ENCODE measurements at places on chromosomes 11 and 22.

DNA sequence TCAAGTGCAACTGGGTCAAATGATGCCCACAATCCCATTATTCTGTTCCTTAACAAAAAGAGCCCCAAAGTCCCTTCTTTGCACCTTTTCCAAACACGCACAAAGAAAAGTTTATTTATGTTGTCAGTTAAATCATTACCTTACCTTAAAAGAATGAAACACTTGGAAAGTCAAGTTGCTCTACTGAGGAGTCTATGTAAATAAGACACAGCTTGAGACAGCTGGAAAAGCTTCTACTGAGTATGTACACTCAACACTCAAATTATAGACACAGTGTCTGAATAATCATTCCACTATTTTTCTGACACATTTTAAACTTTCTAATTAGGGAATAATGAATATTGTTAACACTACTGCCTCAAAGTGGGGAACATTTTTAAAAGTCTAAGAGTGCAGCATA, 21.6 kb upstream of the PHLDA2 start:
- no peak for DNase-seq

- no peak for DNase-seq
These were observed 22.4 kb downstream of the RPL3 start for GRCh38 chr22:39296981-39297489.

GRCh38 chr11:8566613-8567210, 27.3 kb downstream of the STK33 start:
- DNase-seq = no peak

GRCh38 chr11:79363256-79363655, 77.6 kb downstream of the TENM4 start:
- DNase-seq = no peak

GRCh38 chr11:29318134-29318845, 698.5 kb downstream of the KCNA4 start:
- no peak for DNase-seq

DNA sequence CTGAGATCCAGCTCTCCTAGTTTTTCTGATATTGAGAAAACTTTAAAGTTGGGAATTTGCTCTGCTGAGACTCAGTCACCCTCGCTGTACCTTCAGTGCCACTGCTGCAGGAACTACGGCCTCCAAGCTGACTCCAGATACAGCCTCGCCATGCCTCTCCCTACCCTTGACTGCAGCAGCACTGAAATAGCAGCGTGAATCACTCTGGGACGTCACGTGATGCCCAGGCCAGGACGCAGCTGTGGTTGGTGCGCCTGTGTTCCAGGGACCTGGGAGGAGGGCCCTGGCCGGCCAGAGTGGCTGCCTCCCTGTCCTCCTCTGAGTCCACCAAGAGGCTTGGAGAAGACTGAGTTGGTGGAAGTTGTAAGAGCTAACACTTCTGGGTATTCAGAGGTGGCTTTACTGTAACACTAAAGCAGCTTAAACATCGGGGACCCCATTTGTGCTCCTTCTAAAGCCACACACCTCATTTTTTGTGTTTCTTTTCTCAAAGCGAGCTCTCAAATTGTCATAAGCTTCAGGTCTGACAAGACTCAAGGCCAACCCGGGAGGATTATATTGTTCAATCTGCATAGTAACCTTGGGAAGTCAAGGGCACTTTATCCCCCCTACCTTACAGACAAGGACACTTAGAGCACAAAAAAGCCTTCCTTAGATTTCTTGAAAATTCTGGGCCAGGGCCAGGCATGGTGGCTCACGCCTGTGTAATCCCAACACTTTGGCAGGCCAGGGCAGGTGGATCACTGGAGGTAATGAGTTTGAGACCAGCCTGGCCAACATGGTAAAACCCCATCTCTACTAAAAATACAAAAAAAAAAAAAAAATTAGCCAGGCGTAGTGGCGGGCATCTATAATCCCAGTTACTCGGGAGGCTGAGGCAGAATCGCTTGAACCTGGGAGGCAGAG, 4.2 kb upstream of the STIP1 start:
- DNase-seq = no peak

GRCh38 chr11:85698195-85698594, 12.2 kb upstream of the CCDC89 start:
- no peak for DNase-seq

DNA sequence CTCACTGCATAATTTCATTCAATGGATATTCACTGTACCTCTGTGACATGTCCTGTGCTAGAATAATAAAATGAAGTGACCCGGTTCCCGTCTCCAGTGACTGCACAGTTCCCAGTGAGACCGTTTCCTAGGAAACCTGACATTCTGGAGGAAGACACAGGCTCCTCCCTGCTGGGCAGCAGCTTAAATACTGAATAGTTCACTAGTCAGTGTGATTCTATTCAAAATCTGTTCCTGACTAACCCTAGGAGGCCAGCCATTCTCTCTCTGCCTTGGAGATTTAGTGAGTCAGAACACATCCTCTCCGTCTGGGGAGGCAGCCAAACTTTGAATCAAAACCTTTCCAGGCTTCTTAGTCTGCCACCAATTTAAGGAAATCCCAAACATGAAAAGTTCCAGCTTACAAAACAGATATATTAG, 11.3 kb downstream of the TRIM66 start:
- DNase-seq = no peak

DNA sequence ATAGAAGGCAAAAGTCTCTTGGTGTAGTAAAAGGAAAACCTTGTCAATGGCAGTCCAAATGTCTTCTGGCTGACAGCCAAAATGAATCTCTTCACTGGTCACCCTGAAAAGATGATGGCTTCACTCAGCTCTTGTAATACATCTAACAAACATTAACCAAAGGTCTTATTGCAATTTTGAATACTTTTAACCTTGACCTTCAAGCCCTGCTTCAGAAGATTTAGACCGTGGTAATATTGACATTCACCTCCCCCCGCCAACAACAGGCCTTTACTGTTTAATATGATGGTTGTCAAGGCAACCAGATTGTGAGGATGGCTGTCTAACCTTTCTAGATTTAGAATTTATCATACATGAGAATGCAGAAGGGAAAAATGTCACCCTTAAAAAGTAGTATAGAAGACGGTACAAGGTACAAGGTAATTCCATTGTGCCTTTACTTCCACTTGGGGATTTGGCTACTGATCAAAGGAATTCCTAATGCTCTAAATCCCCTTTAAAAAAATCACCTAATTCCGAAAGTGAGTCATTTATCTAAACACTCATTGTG, 342.3 kb downstream of the LARGE1 start:
- no peak for DNase-seq

DNA sequence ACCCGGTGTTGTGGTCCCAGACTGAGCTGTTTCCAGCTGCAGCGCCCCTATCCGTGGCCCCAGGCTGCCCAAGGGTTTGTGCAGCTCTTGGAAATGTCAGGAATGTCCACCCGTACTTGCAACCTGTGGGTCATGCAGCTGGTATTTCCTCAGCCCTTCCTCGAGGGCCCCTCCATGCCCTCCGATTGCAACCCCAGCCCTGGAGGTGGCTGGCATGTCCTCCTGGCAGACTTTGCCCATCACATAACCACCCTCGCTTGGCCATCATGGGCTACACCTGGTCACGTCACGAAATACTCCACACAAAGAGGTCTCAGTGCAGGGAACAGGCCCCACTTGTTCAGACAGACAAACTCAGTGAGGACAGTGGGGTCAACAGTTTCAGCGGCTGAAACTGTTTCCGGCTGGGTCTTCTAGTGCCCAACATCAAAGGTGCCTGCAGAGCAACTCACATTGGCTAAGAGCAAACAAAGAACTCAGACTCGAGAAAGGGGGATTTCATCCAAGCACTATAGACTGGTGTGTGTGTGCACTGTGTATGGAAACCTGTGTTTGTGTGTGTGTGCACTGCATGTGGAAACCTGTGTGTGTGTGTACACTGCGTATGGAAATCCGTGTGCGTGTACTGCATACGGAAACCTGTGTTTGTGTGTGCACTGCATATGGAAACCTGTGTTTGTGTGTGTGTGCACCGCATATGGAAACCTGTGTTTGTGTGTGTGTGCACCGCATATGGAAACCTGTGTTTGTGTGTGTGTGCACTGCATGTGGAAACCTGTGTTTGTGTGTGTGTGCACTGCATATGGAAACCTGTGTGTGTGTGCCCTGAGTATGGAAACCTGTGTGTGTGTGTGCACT, 72.8 kb upstream of the CCND1 start:
- DNase-seq = no peak

GRCh38 chr11:120749395-120749794, 237.8 kb downstream of the GRIK4 start:
- DNase-seq = no peak

- no peak for DNase-seq
These were observed 120.9 kb downstream of the ME3 start for GRCh38 chr11:86551288-86552092.

DNA sequence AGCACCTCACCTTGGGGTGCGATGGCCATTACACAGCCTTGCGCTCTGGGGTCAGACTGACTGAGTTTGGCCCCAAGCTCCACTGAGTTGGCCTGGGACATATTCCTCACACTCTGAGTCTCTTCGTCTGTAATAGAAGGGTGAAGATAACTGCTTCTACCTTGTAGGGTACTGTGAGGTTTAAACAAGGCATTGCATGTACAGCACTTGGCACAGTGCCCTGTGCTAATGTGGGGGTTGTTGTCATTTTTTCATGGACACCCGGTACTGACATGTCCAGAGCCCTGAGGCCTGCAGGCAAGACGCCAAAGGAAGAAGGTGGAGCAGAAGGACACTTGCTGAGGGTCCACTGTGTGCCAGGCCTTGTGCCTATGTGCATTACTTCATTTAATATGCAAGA, 50.7 kb downstream of the OTOG start:
- DNase-seq = no peak

- DNase-seq = no peak
These were observed 5.3 kb downstream of the RNH1 start for GRCh38 chr11:501683-502287.

DNA sequence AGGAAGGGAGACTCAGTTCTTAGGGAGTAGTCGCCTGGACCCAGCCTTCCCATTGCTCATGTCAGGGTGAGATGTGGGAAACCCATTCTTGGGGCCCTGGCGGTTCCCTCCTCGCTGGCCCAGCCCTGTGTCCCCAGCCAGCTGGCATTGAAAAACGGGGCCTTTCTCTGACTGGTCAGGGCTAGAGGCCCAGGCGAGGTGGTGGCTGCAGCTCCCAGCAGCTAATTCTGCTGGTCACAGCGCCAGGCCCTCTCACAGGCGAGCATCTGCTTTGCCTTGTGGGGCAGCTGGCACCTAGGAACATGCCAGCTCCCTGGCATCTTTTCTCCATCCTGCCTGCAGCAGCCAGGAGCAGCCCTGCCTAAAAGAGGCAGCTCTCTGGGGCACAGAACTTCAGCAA, 20.1 kb downstream of the TSPAN18 start:
- no peak for DNase-seq

GRCh38 chr11:1553808-1554594, 18.1 kb downstream of the DUSP8 start:
- no peak for DNase-seq

DNA sequence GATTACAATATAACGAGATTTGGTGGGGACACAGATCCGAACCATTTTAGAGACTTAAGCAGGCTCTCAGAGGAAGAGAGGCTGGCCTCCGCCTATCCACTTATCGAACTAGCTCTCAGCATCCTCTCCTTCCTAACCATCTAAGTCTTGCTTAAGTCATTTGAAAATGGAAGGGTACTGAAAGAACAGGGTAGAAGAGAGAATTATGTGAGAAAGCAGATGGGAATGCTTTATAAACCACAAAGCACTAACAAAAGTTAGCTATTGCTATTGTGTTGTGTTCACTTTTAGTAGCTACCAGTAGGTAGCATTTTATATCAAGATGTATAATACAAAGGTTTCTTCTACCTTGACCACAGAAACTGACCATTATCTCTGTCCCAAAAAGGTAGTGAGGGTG, 153.4 kb upstream of the CADM1 start:
- no peak for DNase-seq

- DNase-seq = no peak
These were observed 89.2 kb downstream of the PLEKHA7 start for GRCh38 chr11:16924826-16925560.

GRCh38 chr22:46742576-46743221, 4.6 kb upstream of the CERK start:
- no peak for DNase-seq

GRCh38 chr22:31639436-31640039, 22.5 kb downstream of the PISD start:
- DNase-seq = no peak

DNA sequence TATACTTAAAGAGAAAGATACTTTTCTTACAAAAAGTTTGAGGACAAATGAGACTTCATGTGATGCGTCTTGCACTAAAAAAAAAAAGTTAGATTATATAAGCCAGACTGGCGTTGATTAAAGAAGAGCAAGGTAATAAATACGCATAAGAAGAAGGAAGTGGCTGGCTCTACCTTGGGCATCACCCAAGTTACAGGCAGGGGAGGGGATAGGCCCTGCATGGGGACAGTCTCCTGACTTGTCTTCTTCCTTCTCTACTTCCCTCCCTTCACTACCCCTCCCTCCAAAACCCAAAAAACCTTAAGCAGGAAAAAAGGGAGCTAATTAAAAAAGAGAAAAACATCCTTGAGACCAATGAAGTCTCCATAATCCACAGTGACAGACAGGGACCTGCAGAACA, 22.3 kb upstream of the TMA7B start:
- DNase-seq = no peak

DNA sequence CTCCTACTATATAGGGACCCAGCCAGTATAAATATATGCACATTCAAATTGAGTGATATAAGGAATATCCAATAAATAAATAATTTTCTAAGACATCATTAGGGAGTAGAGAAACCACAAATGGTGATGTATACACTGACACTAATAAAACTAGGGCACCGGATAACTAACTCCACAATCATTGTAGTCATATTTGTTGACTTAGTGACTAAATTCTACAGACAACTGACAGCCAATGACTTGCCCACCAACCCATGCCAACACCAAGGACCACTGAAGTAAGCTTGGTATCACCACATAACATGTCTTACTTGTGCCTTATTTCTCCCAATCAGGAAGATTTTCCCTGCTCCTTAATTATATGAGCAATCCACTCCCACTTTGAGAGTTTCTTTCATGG, 139.6 kb upstream of the TRPC6 start:
- DNase-seq = no peak

- no peak for DNase-seq
These were observed at the start of gene PANX3 for GRCh38 chr11:124611064-124611463. Gene PANX3, plus strand, starts transcription at chr11:124611428. Its CDS starts 129 bp downstream, at chr11:124611557.

- DNase-seq = no peak
These were observed 16.0 kb downstream of the PRR5L start for GRCh38 chr11:36311926-36312595.

- no peak for DNase-seq
These were observed 17.7 kb downstream of the CABP7 start for GRCh38 chr22:29737251-29738117.

DNA sequence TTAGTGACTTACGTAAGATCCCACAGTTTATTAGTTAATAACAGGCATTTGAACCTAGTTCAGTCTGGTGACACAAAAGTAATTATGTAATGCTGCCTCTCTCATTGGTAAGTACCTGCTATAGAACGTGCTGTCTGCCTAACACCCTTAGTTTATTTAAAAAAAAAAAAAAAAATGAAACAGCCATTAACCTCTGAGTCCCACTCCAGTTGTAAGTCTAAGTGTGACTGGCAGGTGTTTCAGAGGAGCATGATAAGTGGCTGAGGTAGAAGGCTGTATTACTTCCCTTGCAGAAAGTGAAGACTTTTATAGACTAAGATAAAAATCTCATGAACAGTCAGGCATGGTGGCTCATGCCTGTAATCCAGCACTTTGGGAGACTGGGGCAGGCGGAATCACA, 140.5 kb downstream of the TRIM44 start:
- DNase-seq = no peak
